ENCODE measurements at places on chromosomes 11 and 22. TPM values are rescaled to one million over a fixed set of nuclear protein-coding genes. Genes with fewer than 3 reads are reported as not detected.

NXPE1 gene
- total RNA-seq, result 0.09 TPM

OVOL1 gene
- not detected for total RNA-seq

P2RX3 gene
- total RNA-seq, result not detected

BAIAP2L2 gene
- total RNA-seq, result 0.28 TPM

TPBGL gene
- total RNA-seq, result not detected

MFRP gene
- not detected for total RNA-seq

DDTL gene
- total RNA-seq, result 0.92 TPM

PNPLA3 gene
- 4.5 TPM for total RNA-seq

ACR gene
- not detected for total RNA-seq

CNTF gene
- 1.2 TPM for total RNA-seq

DLG2 gene
- 0.85 TPM for total RNA-seq

TRIM29 gene
- total RNA-seq, result 0.57 TPM

KCNJ4 gene
- total RNA-seq, result not detected

PRODH gene
- 0.18 TPM for total RNA-seq

TTC36 gene
- total RNA-seq, result 0.46 TPM

SLC17A6 gene
- not detected for total RNA-seq

RHOG gene
- total RNA-seq, result 4.4 TPM

CABP4 gene
- total RNA-seq, result not detected

DGCR6 gene
- total RNA-seq, result 0.71 TPM
